ENCODE measurements at places on chromosomes 2 and 18. TPM values are rescaled to one million over a fixed set of nuclear protein-coding genes. Genes with fewer than 3 reads are reported as not detected.

Gene XDH
- 138 TPM for polyA plus RNA-seq

Gene ALPI
- 80.6 TPM for polyA plus RNA-seq

DNA sequence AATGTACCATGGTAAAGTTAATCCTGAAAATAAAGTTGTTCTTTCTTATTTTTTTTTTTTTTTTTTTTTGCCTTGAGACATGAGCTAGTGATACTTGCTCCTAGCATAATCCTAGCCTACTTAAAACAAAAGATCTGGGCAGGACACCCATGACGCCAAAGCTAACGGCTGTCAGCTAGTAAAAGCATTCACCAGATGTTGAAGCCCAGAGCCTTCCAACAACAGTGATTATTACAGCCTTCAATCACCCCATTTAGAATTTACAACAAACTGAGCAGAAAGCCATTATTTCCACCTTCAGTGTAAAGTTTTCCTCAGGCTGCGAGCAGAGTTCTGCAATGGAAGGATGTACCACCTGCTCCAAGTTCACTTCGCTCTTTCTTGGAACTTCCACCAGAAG lies 259.5 kb downstream of the SP3 start:
- DNase-seq: no peak

GRCh38 chr2:79083597-79084251 lies 4.1 kb downstream of the REG1B start:
- DNase-seq: peak; percentile 42

- no peak for DNase-seq
Measured at GRCh38 chr18:34909637-34910364, 131.4 kb upstream of the MAPRE2 start.

Data from large intestine (tissue), 12 donors.